Jurkat, Clone E6-1 (cell line): ENCODE measurements at places on chromosomes 11 and 22.
A peak's percentile ranks its signal among the peaks of the same experiment; 100 is the strongest.

GRCh38 chr22:47401592-47401898 is 639.1 kb downstream of the TBC1D22A start:
- no peak for DNase-seq

DNA sequence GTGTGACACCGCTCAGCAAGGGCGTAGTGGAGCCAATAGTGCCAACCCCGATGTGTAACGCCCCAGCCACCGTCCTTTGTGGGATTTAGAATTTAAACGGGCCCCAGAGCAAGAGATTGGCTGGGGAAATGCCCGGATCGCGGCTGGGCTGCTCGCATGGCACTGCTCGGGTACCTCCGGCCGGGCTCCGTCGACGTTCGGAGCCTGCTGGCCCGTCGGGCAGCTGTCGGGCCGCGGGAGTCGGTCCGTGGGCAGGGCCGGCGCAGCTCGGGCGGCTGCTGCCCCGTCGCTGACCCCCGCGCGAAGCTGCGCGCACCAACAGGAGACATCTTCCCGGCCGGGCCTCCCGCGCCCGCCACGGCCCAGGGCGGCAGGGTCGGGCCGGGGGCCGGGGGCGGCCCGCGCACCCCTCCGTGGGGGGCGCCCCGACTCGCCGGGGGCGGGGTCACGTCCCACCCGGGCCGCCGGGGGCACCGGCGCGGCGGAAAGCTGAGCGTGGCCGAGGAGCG is 1.3 kb upstream of the KDM2A start:
- DNase-seq = no peak

- DNase-seq = no peak
These were observed 44.4 kb downstream of the EHF start for GRCh38 chr11:34665077-34665835.

GRCh38 chr22:39301108-39301507 is 18.3 kb downstream of the RPL3 start:
- DNase-seq = no peak

DNA sequence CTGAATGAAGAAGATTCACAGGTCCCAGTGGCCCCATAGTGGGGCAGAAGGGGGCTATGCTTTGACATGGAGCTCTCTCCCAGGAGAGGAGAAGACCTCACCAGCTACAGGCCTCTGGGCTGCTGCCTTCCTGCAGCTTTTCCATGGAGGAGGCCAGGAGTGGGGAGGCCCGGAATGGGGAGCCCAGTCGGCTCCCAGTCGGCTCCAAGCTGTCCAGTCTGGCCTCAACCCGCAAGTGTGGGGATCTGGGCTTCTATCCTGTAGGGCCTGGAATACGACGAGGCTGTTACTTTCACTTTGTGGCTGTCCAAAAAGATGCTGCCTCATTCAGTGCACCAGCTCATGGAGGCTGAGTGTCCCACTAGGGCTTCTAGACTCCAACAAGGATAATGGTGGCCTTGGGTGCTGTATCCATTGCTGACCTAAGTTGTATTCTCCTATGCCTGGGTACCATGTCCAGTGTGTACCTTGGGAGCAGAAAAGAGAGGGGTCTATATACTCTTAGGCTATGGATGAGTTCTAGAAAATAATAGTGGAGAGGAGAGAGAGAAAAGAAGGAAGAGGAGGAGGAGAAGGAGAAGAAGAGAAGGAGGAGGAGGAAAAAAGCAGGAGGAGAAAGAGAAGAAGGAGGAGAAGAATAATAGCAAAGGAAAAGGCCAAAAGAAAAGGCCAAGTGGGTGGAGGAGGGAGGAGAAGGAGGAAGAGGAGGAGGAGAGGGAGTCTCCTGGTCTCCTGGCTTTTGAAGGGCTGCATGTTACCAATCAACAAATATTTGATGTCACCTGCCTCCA is 1.1 kb downstream of the MYO18B start:
- DNase-seq = no peak

DNA sequence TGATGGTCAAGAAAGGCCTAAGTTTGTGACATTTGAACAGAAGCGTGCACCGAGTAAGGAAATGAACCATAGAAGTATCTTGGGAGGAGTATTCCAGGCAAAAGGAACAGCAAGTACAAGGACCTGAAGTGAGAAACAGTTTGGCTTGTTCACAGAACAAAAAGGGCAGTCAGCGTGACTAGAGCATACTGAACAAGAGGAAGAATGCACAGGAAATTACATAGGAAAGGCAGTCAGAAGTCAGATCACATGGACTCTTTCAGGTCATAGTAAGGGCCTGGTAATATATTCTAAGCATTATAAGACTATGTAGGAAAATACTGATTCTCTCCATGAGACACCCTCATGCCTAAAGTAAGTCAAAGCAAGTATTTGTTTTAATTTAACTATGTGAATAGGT is 52.3 kb upstream of the GAB2 start:
- no peak for DNase-seq

DNA sequence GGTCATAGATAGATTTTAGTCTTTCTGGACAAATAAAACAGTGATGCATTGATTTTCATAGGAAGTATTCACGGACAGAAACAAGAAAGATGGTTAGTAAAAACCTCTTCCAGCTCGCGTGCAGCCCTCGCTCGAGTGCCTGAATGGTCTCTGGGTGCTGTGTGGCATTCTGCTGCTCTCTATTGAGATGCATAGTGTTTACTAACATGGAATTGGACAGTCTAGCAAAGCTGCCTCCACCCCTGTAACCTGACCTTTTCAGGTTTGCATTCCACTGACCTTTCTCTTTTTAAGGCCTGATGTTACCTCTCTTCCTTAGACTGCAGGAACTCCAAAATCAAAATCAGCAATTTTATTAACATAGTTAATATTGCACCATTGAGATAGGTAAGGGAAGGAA is 643.4 kb downstream of the JRKL start:
- DNase-seq = no peak

- peak; percentile 60 for DNase-seq
These were observed 19.5 kb upstream of the CHKA start for GRCh38 chr11:68140496-68141245.

DNA sequence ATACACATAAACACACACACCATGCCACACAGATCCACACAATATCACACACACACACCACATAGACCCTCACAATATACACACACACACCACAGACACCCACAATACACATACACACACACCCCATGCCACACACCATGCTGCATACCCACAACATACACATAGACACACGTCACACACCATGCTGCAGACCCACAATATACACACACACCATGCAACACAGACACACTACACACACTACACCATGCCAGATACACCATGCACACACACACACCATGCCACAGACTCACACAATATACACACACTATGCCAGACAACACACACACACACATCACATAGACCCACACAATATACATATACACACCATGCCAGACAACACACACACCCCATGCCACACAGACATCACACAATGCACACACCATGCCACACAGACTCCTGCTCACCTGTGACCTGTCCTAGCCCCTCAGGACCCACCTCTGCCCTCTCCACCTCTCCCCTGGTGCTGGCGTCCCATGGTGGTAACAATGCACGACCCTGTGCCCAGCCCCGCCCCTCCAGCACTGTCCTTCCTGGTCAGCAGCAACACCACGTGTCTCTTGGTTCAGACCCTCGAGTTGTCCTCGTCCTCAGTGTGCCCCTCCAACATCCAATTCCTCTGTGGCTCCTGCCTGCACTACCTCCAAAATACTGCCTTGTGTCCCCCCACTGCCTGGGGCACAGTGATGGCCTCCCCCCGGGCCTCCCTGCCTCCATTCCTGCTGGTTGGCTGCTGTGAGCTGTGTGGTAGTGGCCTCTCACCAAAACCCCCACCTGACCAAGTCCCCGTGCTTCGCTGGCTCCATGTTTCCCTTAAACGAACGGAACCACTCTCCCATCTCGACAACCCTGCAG is 23.7 kb upstream of the RFPL3 start:
- no peak for DNase-seq

- peak; percentile 75 for DNase-seq
These were observed 47.1 kb downstream of the BID start for GRCh38 chr22:17726928-17727897.

GRCh38 chr11:10401256-10401655 is 53.8 kb upstream of the AMPD3 start:
- DNase-seq = no peak

- no peak for DNase-seq
These were observed 4.0 kb upstream of the SEC14L2 start for GRCh38 chr22:30392661-30393321.

DNA sequence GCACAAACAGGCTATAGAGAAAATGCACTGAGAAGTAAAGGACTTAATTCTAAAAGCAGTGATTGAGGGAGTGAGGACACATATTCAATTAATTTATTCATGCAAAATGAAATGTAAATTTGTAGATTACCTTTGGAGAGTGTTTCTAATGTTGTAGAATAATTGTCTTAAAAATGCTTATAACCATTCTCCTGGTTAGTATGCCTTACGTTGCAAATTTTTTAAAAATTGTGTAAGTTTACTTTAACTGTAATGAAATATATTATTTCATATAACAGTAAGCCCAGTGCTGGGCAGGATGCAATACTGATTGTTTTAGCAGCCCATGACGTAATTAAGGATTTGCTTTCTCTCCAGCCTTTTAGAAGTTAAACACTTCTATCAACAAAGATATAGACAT is 26.6 kb downstream of the OR52E1 start:
- no peak for DNase-seq

DNA sequence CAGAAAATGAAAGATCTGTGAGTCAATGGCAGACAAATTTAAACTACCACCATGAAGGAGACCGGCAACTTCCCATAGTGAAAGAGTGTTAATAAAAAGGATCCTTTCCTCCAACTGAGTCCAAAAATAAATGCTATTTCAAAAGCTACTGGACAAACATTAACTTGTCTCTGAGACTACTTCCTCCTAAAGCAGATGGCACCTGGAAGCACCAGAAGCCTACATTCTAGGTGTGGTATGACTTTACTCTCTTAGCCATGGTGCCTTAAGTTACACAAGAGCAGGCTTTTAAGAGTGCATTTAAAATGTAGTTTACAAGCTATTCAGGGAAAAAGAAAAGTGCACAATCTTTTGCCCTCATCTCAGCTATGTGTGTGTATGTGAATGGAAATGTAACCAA is 2.5 kb downstream of the ARHGAP32 start:
- no peak for DNase-seq
